Cardiac muscle cell (in vitro differentiated cells and primary cell): ENCODE measurements at places on chromosomes 12 and 14.

DNA sequence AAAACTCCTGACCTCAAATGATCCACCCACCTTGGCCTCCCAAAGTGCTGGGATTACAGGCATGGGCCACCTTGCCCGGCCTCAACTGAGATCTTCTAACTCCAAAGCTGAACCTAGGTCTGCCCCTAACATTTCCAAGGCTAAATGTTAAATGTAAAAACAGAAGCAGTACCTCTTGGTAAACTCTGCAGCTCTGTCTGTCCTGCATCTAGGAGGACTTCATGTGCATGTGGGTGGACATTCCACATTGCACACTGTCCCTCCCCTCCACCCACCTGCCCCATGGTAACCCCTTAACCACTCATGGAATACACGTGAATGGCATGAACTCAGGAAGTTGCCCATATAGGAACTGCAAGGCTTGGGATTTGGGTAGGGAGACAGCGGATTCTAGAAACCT lies 33.1 kb downstream of the SNX6 start:
- H3K27me3 ChIP-seq = no peaks in the 10 kb centered on the region
- no peaks in the 10 kb centered on the region for H3K4me1 ChIP-seq
- H3K4me3 ChIP-seq = no peak overlapping the region
- no peak for DNase-seq
- peaks cover 69% of the 10 kb centered on the region for H3K36me3 ChIP-seq

DNA sequence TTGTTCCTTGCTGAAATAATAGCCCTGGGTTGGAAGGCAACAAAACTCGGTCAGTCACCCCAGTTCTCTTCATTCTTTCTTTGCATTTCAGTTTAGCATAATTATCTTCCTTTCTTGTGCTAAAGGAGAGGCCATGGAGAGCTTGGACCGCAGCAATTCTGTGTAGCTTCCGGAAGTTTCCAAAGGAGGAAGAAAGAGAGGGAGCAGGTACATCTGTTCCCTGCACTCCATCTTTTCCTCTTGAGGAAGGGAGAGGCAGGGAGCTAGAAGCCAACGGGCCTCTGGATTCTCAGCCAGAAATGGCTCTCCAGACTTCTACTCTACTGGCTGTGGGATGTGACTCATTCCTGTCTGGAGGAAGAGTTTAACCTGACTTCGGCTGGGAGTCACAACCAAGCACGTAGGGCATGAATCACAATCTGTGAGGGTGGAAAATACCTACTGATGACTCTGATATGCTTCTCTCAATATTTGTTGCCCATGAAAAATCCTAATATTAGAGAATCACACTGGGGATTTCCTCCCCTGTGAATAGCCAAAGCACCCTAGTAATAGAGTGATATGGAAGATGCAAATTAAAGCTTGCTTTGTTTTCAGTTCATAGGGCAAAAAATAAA lies 17.0 kb downstream of the ANO6 start:
- peaks cover 52% of the 10 kb centered on the region for H3K4me1 ChIP-seq
- H3K36me3 ChIP-seq = no peaks in the 10 kb centered on the region
- peak overlapping the region; percentile 94 for H3K27ac ChIP-seq
- H3K4me3 ChIP-seq = no peak overlapping the region
- DNase-seq = peak; percentile 89
- H3K27me3 ChIP-seq = no peaks in the 10 kb centered on the region

GRCh38 chr14:26444822-26445221 lies 153.0 kb downstream of the NOVA1 start:
- H3K27ac ChIP-seq = no peak overlapping the region
- DNase-seq = peak; percentile 37
- H3K4me1 ChIP-seq = no peaks in the 10 kb centered on the region
- H3K27me3 ChIP-seq = no peaks in the 10 kb centered on the region

DNA sequence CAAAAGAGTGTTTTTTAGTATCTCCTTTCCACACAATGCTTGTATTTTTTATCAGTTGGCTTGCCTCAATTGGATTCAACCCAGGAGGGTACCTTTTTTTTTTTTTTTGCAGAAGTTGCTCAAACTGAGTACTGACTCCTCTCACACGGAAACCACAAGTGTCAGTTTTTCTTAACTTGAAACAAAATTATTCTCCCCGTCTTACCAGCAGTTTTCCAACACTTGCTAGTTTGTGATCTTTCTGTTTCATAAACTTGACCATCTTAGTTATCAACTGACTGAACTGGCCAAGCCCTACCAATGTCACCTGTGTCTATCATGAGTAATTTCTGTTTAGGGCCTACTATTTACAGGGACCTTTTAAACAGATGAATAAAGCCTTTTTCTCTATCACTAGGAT lies 34.1 kb upstream of the ITPR2 start:
- DNase-seq = peak; percentile 37
- H3K36me3 ChIP-seq = no peaks in the 10 kb centered on the region
- H3K27me3 ChIP-seq = no peaks in the 10 kb centered on the region
- no peaks in the 10 kb centered on the region for H3K4me1 ChIP-seq
- H3K4me3 ChIP-seq = no peak overlapping the region

GRCh38 chr12:12936983-12937491 lies 14.9 kb downstream of the GPRC5D start:
- H3K4me1 ChIP-seq = no peaks in the 10 kb centered on the region
- DNase-seq = no peak
- H3K27ac ChIP-seq = no peak overlapping the region
- no peaks in the 10 kb centered on the region for H3K36me3 ChIP-seq
- no peak overlapping the region for H3K4me3 ChIP-seq

DNA sequence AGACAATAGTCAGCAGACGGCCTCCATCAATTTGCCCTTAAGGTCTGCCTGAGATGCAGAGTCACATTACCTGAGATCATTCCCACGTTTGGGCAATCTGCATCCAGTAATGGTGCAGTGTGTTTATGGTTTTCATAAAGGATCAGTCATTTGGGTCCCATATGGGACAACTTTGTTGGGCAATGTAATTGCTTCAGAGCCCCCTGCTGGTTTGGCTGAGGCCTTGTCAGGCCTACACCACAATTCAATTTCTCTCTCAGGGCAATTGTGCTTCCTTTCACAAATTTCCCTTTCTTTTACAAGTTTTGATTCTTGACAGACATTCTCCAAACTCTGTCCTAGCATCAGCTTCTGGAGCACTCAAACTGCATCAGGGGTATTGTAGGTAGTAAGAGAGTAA lies 191.2 kb upstream of the SSTR1 start:
- DNase-seq = no peak
- no peaks in the 10 kb centered on the region for H3K36me3 ChIP-seq
- H3K27me3 ChIP-seq = no peaks in the 10 kb centered on the region
- H3K4me3 ChIP-seq = no peak overlapping the region
- H3K27ac ChIP-seq = no peak overlapping the region
- no peaks in the 10 kb centered on the region for H3K4me1 ChIP-seq

GRCh38 chr12:8108808-8109398 lies 14.5 kb upstream of the CLEC4A start:
- peak; percentile 83 for DNase-seq
- no peak overlapping the region for H3K27ac ChIP-seq
- H3K27me3 ChIP-seq = no peaks in the 10 kb centered on the region
- no peaks in the 10 kb centered on the region for H3K36me3 ChIP-seq

GRCh38 chr12:127509066-127509778 lies 757.7 kb upstream of the TMEM132C start:
- H3K4me3 ChIP-seq = no peak overlapping the region
- no peaks in the 10 kb centered on the region for H3K4me1 ChIP-seq
- no peaks in the 10 kb centered on the region for H3K27me3 ChIP-seq
- no peak for DNase-seq
- H3K27ac ChIP-seq = no peak overlapping the region

GRCh38 chr12:2385529-2385928 lies 332.7 kb downstream of the CACNA1C start:
- H3K27ac ChIP-seq = no peak overlapping the region
- peaks cover 16% of the 10 kb centered on the region for H3K4me1 ChIP-seq
- no peaks in the 10 kb centered on the region for H3K27me3 ChIP-seq
- DNase-seq = no peak

DNA sequence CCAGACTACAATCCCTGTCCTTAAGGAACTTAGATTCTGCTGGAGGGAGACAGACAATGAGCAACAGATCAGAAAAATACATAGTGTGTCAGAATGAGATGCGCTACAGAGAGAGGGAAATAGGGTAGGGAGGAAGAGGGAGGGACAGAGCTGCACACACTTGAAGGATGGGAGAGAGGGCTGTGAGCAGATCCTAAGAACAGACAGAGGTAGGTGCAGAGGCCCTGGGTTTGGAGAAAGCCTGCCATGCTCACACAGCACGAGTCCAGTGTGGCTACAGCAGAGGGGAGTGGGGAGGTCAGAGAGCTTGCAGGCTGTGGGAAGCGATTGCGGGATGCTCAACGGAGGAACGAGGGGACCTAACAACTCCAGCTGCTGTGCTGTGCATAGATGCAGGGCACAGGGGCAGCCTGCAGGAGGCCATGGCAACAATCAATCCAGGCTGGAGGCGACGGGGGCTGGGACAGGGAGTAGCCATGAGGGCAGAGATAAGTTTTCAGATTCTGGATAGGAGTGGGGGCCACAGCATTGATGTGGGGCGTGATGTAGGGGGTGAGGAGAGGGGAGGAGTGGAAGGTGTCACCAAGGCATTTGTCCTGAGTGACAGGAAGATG lies 20.7 kb downstream of the FAIM2 start:
- H3K36me3 ChIP-seq = no peaks in the 10 kb centered on the region
- DNase-seq = no peak
- no peak overlapping the region for H3K4me3 ChIP-seq
- H3K27ac ChIP-seq = no peak overlapping the region
- peaks cover 19% of the 10 kb centered on the region for H3K4me1 ChIP-seq

DNA sequence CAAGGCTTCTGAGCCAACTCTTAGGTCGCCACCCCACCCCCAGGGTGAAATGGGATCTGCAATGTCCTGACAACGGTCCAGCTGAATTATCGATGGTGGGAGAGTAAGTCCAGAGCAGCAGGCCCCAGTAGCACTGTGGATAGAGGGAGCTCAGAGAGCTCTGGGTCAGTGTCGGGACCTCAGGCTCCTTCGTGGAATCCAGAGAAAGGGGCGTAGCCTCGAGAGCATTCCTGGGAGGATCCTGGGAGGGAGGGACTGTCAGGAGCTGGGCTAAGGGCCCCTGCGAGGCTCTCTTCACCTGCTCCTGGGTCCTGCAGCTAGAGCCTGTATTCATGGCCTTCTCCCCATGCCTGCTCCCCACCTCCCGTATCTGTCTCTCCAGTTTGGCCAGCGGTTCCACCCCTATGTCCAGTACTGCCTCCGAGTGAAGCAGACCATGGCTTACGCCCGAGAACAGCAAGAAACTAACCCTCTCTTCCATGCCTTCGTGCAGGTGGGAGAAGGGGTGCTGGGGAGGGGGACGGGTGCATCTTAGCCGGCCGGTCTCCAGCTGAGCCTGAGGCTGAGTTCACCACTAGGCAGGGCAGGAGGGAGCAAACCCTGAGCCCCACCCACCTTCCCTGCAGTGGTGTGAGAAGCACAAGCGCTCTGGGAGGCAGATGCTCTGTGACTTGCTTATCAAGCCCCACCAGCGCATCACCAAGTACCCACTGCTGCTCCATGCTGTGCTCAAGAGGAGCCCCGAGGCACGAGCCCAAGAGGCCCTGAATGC lies 6.6 kb downstream of the PLEKHG6 start:
- no peak overlapping the region for H3K27ac ChIP-seq
- H3K27me3 ChIP-seq = no peaks in the 10 kb centered on the region
- H3K4me3 ChIP-seq = no peak overlapping the region
- H3K4me1 ChIP-seq = no peaks in the 10 kb centered on the region

GRCh38 chr14:67815573-67816225 lies 691 bp downstream of the ZFYVE26 start:
- peaks cover 16% of the 10 kb centered on the region for H3K36me3 ChIP-seq
- peak overlapping the region; percentile 84 for H3K27ac ChIP-seq
- no peaks in the 10 kb centered on the region for H3K27me3 ChIP-seq
- H3K4me1 ChIP-seq = peaks cover 4% of the 10 kb centered on the region
- peak; percentile 37 for DNase-seq
- H3K4me3 ChIP-seq = peak overlapping the region; percentile 61

DNA sequence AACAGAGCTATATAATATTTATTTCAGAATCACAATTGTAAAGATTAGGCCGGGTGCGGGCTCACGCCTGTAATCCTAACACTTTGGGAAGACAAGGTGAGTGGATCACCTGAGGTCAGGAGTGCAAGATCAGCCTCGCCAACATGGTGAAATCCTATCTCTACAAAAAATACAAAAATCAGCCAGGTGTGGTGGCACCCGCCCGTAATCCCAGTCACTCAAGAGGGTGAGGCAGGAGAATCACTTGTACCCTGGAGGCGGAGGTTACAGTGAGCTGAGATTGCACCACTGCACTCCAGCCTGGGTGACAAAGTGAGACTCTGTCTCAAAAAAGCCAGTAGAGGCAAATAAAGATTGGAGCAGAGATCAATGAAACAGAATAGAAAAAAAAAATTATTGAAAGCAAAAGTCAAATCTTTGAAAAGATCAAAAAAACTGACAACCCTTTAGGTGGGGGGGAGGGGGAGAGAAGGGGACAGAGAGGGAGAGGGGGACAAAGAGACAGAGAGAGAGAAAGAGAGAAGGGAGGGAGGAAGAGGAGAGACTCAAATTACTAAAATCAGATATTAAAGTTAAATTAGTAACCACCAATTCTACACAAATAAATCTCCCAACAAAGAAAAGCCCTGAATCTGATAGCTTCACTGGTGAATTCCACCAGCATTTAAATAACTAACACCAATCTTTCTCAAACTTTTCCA lies 52.4 kb upstream of the AP4S1 start:
- DNase-seq = no peak
- H3K36me3 ChIP-seq = no peaks in the 10 kb centered on the region
- H3K4me1 ChIP-seq = no peaks in the 10 kb centered on the region
- H3K4me3 ChIP-seq = no peak overlapping the region
- no peak overlapping the region for H3K27ac ChIP-seq

DNA sequence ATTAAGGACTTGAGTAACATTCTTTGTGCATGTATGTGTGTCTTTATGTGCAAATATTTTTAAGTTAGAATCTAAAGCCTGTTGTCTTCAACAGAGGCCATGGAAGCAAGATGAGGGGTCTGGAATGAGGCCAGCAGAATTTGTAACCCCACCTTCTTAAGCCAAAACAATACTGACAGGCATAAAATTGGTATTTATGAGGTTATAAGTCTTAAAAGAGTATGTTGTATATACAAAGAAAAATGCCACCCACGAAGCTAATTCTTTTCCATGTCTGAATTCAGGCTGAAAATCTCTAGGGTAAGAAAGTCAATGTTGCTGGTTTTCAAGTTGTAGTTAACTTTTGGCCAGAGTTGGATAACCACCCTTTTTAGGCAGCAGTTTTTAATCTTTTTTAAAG lies 86.2 kb upstream of the TMTC1 start:
- H3K4me1 ChIP-seq = no peaks in the 10 kb centered on the region
- H3K4me3 ChIP-seq = no peak overlapping the region
- no peaks in the 10 kb centered on the region for H3K27me3 ChIP-seq
- H3K36me3 ChIP-seq = no peaks in the 10 kb centered on the region

DNA sequence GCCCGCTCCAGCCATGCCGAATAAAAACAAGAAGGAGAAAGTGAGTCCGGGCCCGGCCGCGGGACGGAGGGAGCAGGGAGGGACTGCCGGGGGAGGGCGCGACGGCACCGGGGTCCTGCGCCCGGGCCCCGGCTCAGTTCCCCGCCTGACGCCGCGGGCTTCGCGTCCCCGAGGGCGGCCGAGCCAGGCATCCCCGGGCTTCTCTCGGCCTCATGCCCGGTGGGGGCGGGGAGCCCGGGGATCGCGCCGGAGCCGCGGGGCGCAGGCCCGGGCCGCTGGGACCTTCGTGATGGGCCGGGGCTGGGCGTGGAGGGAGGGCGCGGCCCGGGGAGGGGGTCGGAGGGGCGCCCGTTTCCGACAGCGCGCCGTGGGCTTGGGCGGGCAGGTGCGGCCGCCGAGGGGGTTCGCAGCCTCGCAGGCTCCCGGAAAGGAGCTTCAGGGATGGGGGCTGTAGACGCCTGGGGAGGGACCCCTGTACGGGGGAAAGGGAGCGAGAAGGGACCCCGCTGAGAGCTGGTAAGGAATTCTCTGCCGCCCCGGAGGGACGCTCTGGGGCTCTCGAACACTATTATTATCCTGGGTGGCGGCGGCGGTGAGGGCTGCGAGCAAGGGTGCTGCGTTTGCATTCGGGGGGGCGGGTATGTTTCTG lies 496 bp downstream of the PPP2R5C start:
- H3K27me3 ChIP-seq = peaks cover 3% of the 10 kb centered on the region
- DNase-seq = peak; percentile 55
- peaks cover 6% of the 10 kb centered on the region for H3K36me3 ChIP-seq
- peak overlapping the region; percentile 74 for H3K27ac ChIP-seq
